ENCODE measurements at places on chromosomes 1 and 21.

DNA sequence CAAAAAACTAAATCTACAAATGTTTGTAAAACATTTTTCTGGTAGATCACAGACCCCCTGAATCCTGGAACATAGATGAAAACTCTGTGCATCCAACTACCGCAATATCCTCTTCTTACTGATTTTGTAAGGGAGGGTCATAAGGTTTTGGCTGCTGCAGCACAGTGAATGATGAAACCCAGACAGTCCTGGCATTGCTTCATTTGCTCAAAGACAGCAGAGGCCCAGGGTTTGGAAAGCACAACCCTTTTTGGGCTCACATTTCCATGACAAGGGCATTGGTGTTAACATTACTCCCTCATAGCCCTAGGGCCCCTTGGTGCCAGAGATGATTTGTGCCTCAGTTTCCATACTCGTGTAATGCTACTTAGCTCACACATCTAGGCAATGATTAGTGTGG, 51.2 kb downstream of the PLXNA2 start:
- no peak for DNase-seq

GRCh38 chr1:153769221-153769620, 6.0 kb upstream of the SLC27A3 start:
- DNase-seq: no peak

DNA sequence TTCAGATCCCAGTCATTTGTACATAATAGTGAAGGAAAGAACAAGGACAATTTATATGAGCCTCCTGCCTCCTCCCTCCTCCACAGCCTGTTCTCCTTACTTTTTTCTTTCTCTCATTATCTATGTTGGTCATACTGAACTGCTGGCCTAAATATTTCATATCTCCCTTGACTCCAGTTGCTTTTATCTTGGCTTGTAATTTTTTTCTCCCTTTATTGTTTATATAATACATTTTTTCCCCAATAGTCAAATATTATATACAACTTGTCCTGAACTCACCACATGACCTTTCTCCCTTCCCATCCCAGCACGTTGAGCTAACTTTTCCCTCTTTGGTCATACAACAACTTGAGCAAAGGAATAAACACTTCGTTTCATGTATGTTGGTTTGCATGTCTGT, 752.1 kb downstream of the LTN1 start:
- DNase-seq: no peak

DNA sequence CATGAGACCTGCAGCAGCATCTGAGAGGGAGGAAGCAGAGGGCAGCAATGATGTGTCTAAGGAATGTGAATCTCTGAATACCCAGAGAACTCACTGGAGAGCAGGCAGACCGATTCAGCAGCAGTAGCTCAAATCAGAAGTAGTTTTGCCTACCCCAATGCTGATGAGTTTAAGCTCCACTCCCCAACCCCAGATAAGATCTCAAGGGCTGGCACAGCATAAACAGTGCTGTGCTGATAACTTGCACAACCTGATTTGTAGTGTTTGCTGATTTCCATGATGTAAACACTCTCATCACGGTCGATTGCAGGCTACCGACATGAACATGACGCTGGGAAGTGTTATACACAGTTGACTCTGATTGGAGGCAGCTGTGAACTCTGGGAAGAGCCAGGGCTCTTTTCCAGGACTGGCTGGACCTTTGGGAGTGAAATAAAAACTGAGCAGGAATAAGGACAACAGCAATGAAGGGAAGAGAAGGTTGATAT, 11.2 kb upstream of the HMGCS2 start:
- DNase-seq: no peak

- DNase-seq: peak; percentile 84
Measured at GRCh38 chr1:200042552-200043335, 15.2 kb downstream of the NR5A2 start.

GRCh38 chr1:217482356-217483102, 148.4 kb downstream of the GPATCH2 start:
- no peak for DNase-seq

GRCh38 chr1:210645582-210646257, 317.0 kb downstream of the HHAT start:
- DNase-seq: no peak

DNA sequence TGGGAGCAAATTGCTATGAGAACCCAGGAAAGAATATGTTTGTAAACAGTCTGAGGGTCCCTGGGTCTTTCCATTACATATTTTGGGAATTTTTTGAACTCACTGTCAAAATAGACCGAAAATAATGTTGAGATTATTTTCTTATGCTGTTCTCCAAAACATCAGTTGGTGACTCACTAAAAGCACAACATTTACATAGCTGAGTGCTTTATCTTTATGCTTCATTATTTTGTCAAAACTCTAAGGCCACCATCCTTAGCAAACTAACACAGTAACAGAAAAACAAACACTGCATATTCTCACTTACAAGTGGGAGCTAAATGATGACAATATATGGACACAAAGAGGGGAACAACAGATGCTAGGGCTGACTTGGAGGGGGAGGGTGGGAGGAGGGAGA, 459.3 kb downstream of the ADGRL2 start:
- DNase-seq: no peak

GRCh38 chr1:213251972-213252371, 200.9 kb downstream of the RPS6KC1 start:
- no peak for DNase-seq

- no peak for DNase-seq
Measured at GRCh38 chr1:53438427-53439336, 20.5 kb upstream of the DMRTB1 start.

GRCh38 chr1:8970870-8971337, 25.2 kb downstream of the CA6 start:
- DNase-seq: no peak

DNA sequence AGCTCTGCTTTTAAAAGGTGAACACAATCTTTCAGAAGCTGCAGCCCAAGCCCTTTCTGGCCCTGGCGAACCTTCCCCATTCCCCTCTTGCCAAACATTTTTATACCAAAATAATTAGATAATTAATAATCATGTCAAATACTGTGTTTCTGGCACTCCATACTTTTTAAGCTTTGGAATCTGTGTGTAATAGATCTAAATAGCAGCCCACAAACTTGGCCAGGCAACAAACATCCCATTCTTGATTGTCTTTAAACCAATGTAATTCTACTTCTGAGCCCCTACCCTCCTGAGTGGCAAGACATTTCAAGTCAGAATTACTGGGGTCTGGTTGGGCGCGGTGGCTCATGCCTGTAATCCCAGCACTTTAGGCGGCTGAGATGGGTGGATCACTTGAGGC, 137.7 kb downstream of the NAV1 start:
- DNase-seq: no peak

DNA sequence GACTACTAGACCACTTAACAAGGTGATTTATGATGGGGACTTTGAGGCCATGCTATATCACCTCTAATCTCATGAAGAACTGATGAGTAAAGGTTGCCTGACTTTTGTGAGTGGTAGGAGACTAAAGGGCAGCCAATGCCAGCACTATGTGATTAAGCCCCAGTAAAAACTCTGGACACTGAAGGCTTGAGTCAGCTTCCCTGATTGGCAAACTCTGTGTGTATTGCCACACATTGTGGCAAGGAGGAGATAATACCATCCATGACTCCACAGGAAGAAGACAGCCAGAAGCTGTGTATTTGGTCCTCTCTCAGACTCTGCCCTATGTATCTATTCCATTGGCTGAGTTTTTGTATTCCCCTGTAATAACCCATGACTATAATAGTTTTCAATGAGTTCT, 413.3 kb upstream of the ZRANB2 start:
- DNase-seq: no peak

DNA sequence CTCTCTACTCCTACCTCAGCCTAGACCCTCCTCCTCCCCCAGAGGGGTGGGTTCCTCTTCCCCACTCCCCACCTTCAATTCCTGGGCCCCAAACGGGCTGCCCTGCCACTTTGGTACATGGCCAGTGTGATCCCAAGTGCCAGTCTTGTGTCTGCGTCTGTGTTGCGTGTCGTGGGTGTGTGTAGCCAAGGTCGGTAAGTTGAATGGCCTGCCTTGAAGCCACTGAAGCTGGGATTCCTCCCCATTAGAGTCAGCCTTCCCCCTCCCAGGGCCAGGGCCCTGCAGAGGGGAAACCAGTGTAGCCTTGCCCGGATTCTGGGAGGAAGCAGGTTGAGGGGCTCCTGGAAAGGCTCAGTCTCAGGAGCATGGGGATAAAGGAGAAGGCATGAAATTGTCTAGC, 21.6 kb upstream of the VPS13D start:
- no peak for DNase-seq

DNA sequence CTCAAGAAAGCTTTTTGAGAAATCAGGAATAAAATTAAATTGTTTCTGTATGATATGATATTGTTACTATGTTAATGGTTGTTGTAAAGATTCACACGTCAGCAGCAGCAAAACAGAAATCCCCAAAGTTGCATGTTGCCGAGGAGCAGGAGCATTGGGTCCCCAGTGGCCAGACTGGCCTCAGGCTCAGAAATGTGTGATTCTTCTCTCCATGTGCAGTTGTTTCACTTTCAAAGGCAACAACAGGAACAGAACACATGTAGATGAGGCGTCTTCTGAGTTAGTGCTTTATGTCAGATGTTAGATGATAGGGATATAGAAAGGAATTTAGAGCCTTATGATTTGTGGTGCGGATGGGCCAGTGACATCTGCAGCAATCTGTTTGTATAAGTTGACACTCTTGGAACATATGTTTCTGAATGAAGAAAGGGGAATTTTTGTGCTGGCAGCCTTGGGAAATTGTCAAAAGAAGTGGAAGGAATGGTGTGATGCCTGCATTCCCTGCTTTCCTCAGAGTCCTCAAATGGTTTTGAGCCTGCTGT, 2.1 kb upstream of the TTLL7 start:
- no peak for DNase-seq

GRCh38 chr1:67597336-67597735, 87.7 kb upstream of the GADD45A start:
- no peak for DNase-seq

- DNase-seq: peak; percentile 71
Measured at GRCh38 chr1:57866998-57867397, 443.1 kb upstream of the DAB1 start.

DNA sequence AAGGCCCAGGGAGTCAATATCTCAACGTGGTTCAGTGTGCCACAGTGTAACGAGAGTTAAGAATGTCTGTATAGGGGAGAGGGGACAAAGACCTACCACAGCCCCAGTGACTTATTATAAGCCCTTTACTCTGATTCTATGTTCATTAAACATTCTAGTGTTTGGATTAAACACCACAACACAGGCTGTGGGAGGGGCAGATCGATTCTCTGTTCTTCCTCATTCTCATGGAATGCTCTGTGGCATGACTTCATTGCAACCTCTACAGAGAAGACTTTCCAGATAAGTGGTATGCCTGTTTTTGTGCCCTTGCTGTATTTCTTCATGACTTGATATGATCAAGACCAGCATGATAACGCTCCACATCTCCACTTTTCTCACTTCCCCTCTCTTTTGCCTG, 39.0 kb upstream of the CD5L start:
- no peak for DNase-seq

- DNase-seq: no peak
Measured at GRCh38 chr1:152013664-152014237, 20.1 kb upstream of the S100A10 start.

DNA sequence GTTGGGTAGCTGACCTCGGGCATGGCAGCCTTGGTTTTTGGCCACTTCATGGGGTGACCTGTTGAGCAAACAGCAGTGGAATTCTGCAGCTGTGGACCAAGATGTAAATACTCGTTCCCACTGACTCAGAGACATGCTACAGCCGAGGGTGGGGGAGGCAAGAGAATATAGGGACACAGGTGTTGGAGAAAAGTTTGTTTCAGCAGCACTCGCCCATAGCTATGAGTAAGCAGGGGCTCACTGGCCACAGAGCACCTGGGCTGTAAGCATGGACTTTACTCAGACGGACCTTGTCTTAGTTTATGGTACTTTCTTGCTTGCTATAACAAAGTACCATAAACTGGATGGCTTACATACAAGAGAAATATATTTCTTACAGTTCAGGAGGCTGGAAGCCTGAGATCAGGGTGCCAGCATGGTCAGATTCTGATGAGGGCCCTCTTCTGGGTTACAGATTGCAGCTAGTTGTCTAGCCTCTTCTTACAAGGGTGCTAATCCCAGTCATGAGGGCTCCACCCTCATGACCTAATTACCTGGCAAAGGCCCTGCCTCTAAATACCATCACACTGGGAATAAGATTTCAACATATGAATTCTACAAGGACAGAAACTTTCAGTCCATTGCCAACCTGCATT, 437.2 kb upstream of the DAB1 start:
- DNase-seq: peak; percentile 92

GRCh38 chr21:40658311-40658710, 188.6 kb downstream of the DSCAM start:
- DNase-seq: no peak

DNA sequence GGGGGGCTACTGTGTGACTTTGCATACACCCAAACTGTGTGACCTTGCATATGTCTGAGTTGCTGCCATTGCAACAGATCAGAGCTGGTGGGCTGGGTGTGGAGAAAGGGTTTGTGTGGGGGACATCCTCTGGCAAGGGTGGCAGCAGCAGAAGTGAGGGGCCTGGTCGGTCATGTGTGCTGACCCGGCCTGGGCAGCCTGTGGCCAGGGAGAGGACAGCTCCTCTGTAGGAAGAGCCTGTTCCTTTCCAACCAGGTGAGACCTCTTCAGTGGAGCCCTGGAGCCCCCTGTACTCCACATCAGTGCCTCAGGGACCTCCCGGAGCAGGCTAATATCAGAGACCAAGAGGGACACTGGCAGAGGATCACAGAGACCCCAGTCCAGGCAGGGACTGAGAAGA, 8.3 kb downstream of the PCSK9 start:
- DNase-seq: no peak

- DNase-seq: no peak
Measured at GRCh38 chr1:5453347-5453746, 538.9 kb downstream of the NPHP4 start.

- no peak for DNase-seq
Measured at GRCh38 chr1:159962176-159962575, 8.1 kb upstream of the SLAMF9 start.

GRCh38 chr1:29820401-29820800, 584.1 kb downstream of the PTPRU start:
- DNase-seq: no peak

DNA sequence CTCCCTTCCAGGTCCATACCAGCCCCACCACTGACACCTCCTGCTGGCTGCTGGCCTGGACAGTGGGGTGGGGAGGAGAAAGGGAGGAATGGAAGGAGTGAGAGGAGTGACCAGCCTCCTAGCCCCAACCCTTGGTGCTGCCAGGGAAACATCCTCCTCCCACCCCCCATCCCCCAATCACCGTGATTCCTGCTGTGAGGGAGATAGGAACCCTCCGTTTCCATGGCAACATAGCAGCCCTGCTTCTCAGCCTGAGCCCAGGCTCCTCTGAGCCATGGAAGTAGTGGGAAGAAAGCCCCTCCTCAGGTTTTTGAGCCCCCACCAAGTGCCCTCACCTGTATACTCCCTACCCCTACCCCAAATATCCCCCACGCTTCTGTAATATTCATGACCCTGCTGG, 44.4 kb upstream of the SCMH1 start:
- DNase-seq: no peak

- DNase-seq: peak; percentile 78
Measured at GRCh38 chr1:19504796-19505692, 19.7 kb upstream of the CAPZB start.

DNA sequence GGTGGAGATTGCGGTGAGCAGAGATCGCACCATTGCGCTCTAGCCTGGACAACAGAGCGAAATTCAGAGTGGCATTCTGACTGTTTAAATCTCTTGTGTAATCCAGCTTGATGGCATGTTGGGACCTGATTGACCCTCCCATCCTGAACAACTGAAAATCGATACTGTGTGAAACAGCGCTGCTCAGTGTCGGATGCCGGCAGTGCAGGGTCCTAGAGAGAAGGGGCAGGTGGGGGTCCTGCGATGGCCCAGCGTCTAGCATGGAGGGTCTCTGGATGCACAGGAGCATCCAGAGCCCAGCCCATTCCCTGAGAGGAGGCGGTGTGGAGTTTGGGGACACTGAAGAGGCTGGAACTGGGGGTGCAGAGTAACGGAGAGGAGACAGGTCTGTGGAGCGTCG, 15.8 kb downstream of the AGT start:
- DNase-seq: no peak
